Cardiac fibroblast (primary cell): ENCODE measurements at places on chromosomes 16 and 17.

GRCh38 chr16:87471278-87472141, 21.3 kb downstream of the ZCCHC14 start:
- no peak for DNase-seq

DNA sequence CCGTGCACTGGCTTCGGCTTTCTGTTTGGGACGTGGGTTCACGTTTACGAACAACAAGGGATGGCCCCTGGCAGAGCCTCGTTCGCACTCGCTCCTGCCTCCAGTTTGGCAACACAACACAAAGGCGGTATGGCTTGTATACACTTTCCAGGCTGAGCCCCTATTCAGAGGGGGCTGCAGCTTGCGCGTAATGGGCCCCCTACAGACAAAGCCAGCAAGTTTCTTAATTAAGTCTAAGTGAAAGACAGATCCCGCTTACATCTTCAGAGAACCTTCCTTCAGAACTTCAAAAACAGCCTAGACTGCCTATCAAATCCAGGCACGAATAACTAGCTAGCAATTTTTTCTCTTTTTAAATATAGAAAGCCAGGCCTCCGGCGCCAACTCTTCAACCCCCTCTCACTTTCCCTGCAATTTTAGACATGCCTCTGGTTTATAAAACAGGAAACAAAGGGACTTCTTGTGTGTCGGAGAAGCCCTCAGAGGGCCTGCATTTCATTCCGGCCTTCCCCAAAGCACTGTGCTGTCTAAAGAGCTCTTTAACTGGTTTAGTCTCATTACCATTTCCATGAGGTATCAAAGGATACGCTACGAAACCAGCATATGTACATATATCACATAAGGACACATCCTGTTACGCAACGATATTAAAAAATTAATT, 244.9 kb downstream of the STX8 start:
- DNase-seq, result no peak

- DNase-seq, result no peak
These were observed 5.1 kb downstream of the TSPOAP1 start for GRCh38 chr17:58323366-58324055.

DNA sequence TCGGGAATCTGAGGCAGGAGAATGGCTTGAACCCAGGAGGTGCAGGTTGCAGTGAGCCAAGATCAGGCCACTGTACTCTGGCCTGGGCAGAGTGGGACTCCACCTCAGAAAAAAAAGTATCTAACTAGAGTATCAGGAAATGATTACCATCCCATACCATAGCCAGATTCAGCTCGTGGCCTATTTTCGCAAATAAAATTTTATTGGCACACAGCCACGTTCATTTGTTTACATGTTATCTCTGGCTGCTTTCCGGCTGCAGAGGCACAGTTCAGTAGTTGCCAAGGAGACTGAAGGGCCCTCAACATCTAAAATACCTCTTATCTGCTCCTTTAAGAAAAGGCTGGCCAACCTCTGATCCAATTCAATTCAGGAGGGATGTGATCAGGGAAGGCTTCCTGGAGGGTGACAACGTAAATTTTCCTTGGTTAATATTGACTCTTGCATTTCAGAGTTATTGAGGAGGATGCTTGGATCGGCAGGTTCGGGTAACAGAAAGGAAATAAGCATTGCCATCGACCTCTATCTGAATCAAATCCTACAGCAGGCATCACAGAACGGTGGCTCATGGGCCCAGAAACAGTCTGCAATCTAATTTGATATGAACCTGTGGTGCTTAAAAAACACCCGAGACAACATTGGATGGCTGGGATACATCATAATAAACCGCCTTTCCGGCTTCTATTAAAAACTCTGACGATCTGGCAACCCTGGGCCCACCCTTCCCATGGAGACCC, 73.8 kb downstream of the XYLT1 start:
- DNase-seq, result peak; percentile 70

DNA sequence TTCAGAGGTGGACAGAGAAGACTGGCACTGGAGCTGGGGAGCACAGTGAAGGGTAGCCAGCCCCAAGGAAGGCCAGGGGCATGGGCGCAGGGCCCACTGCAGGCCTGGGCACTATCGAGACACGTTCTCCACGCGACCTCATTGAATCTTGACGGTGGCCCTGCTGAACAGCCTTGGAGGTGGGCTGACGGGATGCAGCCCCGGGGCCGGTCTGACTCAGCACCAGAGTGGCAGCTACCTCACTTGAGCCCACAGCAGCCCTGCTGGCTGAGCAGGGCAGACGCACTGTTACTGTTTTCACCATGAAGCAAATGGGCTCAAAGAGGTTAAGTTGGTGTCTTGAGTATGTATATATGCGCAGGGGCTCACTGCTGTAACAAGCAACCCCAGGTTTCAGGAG, 78.8 kb upstream of the FOXF1 start:
- DNase-seq, result no peak

DNA sequence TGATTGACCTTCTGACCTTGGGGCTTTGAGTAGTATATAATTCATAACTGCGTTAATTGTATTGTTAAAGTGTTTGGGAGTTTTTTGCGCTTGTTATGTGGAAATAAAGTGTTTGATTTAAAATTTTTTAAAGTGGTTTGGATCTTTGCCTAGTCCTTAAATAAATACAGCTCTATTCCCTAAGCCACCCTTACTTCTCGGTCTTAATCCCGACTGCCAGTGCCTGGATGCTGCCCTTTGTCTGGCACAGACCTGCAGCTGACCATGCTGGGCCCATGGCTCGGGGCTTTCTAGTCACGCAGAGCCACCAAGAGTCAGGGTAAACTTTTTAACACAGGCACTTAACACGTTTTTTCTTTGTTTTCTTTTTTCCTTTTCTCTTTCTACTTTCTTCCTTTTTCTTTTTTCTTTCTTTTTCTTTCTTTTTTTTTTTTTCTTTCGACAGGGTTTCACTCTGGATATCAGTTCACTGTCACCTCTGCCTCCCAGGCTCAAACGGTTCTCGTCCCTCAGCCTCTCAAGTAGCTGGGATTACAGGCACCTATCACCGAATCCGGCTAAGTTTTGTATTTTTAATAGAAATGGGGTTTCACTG, 19.6 kb upstream of the SLC5A11 start:
- no peak for DNase-seq

- peak; percentile 90 for DNase-seq
These were observed 58.8 kb downstream of the ZDHHC7 start for GRCh38 chr16:84952335-84953189.

GRCh38 chr17:38926293-38927070, 1.1 kb downstream of the LASP1NB start:
- peak; percentile 38 for DNase-seq

- no peak for DNase-seq
These were observed 32.0 kb upstream of the DOC2B start for GRCh38 chr17:213286-214105.

DNA sequence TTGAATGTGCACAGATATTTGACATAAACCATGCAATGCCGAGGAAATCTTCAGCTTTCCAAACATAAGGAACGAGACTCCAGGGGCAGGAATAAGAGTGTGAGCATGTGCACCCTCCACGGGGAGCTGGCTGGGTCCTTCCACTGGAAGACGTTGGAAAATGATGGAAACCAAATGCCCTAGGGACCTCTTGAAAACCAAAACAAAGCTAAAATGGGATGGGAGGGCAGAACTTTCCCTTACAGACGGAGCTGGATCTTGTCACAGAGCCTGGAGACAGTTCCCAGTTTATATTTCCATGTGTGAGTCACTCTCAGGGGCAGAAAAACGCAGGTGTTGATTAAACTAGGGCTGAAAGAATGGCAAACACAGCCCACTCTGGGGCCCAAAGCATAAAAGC, 34.4 kb upstream of the DNAH17 start:
- DNase-seq, result peak; percentile 9

- DNase-seq, result no peak
These were observed 52.9 kb upstream of the LGALS9 start for GRCh38 chr17:27577884-27578717.

DNA sequence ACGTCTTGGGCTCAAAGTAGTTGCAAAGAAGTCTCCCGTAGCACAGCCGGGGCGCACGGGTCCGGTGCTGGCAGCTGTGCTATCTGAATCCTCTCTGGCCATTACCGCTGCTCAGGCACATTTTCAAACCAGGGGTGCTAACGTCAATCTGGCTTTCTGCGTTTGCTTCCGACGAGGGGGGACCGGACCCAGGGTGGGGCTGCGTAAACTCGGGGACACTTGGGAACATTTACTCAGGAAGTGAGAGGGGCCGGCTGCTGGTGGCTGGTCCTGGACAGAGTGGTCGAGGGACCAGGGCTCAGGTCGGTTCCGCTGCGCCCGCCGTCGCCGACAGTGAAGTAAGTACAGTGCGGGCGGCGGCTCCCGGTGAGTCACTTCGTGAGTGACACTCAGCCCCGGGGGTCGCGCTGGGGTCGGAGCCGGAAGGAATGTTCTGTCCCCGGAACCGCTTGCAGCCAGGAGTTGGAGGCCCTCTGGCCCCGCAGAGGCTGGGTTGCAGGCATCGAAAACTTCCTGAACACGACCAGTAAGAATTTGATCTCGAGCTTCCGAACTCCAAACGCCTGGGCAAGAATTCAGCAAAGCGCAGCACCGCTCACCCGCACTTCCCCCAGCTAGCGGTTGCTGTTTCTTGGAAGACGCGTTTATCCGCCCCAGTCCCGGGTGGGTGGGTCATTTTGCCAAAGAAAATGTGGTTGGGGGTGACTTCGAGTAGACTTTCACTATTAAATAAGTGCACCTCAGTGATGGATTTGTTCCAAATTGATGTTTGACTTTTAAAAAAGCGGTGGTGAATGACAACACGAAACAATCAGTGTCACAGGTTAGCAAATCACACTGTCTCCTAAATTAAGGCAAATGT, 1.4 kb upstream of the HS3ST3B1 start:
- peak; percentile 69 for DNase-seq

- peak; percentile 42 for DNase-seq
These were observed 1.6 kb downstream of the MPO start for GRCh38 chr17:58279016-58279711.

- no peak for DNase-seq
These were observed 103.8 kb downstream of the HAPSTR1 start for GRCh38 chr16:9195287-9195686.

DNA sequence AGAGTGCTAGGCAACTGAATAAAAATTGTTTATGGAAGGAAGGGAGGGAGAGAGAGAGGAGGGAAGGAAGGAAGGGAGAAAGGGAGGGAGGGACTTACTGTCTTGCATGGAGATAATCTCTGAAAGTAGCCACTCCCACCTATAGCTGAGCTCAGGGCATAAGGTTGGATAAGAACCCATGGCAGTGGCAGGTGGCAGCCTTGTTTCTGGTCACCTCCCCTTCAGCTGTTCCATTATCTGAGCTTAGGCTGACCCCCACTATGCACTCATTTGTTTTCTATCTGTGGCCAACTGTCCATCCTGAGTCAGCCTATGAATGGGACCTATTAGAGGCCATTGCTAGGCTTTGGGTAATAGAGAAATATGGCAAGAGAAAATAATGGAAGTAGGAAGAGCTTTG, 25.3 kb upstream of the MTMR4 start:
- DNase-seq, result no peak

DNA sequence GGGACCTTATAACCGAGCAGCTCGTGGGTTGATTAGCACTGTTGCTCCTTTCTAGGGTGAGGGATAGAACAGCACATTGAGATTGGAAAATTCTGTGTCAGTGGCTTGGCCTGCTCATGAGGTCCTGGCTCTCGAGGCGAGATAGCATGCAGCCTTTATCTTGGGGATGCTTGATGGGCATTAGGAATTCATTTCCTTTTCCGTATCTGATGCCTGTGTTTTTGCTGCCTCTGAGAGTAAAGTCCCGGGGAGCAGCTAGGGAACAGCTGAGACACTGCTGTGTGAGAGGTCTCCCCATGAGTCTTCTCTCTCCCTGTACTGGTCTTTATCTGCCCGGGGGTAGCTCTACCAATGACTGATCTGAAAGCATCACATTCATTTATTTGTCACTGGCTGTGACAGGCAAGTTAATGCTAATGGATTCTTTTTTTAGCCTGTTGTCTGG, 14.5 kb downstream of the MSI2 start:
- DNase-seq, result no peak

DNA sequence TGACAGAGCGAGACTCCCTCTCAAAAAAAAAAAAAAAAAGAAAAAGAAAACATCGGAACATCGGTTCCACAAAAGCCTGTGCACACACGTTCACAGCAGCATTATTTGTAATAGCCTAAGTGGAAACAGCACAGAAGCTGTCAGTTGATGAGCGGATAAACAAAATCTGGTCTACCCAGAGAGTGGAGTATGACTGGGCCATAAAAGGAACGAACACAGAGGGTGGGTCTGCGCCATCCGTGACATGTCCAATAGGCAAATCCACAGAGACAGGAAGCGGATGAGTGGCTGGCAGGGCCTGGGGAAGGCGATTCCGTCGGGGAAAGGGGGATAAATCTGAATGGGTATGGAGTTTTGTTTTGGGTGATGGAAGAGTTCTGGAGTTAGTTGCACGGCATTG, 212.2 kb upstream of the CIBAR2 start:
- DNase-seq, result no peak

DNA sequence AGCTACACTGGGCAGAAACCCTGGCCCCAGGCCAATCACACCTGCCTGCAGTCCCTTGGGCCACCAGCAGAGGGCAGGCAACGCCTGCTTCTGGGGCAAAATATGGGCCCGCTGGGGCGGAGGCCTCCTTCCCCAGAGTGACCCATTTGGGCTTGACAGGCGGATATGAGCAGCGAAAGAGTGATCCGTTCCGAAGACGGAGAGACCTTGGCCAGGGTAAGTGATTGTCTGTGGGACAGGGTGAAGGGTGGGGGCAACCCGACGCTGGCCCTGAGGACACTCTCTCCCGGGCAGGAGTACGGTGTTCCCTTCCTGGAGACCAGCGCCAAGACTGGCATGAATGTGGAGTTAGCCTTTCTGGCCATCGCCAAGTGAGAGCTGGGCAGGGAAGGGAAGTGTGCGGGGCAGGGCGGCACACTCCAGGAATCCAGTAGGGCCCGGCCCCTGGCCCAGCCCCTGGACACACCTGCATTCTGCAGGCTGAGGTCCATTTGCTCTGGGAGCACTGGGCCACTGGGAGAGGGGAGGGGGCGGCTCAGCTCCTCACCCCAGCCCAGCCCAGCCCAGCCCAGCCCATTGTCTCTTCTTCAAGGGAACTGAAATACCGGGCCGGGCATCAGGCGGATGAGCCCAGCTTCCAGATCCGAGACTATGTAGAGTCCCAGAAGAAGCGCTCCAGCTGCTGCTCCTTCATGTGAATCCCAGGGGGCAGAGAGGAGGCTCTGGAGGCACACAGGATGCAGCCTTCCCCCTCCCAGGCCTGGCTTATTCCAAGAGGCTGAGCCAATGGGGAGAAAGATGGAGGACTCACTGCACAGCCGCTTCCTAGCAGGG, 3.5 kb upstream of the NHERF1 start:
- peak; percentile 73 for DNase-seq
